ENCODE measurements at places on chromosomes 3 and 15.

GRCh38 chr3:160381470-160381869 is 17.6 kb downstream of the IFT80 start:
- no peak for DNase-seq

- DNase-seq = no peak
Observed at GRCh38 chr3:115581362-115582135, 41.8 kb upstream of the GAP43 start.

- no peak for DNase-seq
Observed at GRCh38 chr15:40114218-40114617, 5.5 kb upstream of the BMF start.

GRCh38 chr15:91224755-91225380 is 124.8 kb downstream of the SV2B start:
- DNase-seq = no peak

DNA sequence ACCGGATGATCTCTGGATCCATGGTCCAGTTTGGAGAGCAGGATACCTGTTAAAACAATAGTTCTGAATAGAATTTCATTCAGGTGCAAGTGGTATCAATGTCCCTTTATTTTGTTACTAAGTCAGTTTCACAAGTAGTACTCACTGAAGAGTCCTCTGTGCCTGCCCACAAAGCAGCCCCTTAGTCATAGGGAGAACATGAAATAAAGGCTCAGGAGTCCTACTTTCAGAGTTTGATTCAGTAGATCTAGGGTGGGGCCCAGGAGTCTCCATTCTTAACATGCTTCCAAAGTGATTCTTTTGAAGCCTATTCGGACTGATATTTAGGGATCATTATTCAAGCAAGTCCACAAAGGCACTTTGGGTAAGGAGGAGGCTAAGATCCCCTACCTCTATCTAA is 79.8 kb upstream of the ACKR4 start:
- DNase-seq = no peak

GRCh38 chr3:71579935-71580406 is 3.6 kb downstream of the FOXP1 start:
- DNase-seq = no peak

DNA sequence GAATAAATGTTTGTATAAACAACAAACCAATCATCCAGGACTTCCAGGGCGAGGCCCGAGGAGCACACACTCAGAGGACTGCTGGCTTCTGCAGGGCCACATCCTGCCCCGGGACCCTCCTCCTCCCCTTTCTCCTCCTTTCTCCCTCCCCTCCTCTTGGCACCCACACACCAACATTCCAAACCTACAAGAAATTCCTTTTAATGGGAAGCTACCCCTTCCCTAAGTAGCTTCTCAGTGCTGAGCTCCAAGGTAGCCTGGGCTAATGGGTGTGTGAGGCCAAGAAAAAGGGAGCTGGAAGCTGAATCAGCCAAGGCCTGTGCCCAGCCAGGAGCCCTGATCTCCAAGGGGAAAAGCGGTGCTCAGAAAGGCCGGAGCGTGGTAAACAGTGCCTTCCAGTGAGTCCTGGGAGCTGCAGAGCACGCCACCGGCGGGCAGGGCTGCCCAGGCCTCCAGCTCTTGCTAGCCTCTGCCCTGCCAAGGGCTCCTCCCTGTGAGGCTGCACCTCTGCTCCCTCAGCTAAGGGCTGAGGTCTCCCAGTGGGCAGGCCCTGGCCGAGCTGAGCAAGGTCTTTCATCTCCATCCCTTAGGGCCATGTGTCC is 3.9 kb downstream of the ITIH3 start:
- DNase-seq = no peak

GRCh38 chr3:185176750-185177359 is 24.0 kb upstream of the C3orf70 start:
- DNase-seq = no peak

DNA sequence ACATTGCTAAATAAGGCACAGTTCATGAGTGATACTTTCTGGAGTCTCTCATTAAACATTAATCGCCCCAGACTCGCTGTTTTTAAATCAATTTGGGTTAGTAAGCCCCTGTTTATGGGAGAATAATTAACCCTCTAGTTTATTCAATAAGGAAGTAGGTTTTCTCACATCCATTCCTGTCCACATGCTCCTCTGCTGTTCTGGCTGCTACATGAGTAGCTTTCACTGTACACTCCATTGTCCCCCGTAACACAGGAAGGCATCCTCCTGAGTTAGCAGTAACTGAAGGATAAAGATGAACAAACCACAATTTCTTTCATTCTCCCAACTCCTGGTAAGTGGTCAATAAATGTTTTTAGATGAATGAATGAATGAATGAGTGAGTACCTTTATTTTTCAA is 378.5 kb downstream of the DIPK2A start:
- DNase-seq = no peak

- DNase-seq = no peak
Observed at GRCh38 chr3:44992555-44993470, 16.8 kb downstream of the EXOSC7 start.

GRCh38 chr15:47577000-47577399 is 140.3 kb upstream of the SEMA6D start:
- DNase-seq = no peak

GRCh38 chr15:44584162-44584749 is 47.3 kb downstream of the EIF3J start:
- peak; percentile 58 for DNase-seq

GRCh38 chr3:131658115-131658514 is 155.3 kb upstream of the MRPL3 start:
- no peak for DNase-seq

DNA sequence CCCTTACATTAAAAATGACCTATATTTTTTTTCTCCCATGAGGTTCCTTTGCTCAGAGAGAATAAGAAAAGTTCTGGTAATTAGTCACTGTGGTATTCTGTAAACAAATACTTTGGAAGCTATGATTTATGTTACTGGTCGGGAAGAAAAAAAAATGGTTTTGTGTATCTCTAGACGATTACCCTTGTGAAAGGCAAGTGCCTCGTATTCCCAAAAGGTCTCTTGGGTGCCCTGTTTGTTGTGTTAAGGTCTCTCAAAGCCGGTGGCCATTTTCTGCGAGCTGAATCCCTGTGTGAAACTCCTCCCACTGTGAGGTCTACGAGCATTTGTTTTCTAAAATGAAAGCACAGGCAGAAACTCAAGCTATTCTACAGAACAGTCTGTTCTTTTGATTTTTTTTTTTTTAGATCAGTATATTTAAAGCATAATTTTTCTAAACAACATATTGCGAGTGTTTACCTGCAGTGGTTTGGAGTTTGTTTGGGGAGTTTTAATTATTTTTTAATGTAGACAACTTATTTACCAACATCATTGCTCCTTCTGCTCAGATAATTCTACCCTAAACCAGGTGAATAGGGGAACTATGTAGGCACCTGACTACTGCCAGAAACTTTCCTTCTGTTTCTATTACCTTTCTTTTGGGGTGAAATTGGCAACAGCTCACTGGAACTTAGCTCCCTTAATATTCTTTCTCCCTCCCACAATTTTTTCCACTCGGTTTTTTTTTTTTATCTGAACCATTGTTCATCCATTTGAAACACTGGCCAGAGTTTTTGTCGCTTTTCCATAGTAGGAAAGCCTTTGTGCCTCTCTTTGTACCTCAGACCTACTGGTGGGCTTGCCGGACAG is 44.0 kb downstream of the ZBTB38 start:
- peak; percentile 68 for DNase-seq

DNA sequence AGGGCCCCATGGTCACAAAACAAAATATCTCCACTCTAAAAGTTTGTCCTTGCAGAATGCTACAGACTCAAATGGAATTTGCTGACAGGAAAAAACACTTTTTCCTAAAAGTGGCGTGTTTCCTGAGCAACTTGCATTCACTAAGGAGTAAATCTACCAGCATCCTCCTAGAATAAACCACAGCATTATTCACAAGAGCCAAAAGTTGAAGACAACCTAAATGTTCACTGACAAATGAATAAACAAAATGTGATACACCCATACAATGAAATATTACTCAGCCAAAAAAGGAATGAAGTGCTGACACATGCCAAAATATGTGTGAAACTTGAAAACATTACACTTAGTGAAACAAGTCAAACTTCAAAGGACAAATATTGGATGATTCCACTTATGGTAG is 28.9 kb downstream of the ITGB5 start:
- no peak for DNase-seq

GRCh38 chr3:72786668-72787067 is 61.6 kb downstream of the SHQ1 start:
- DNase-seq = no peak

- DNase-seq = no peak
Observed at GRCh38 chr3:34070831-34071585, 272.6 kb downstream of the PDCD6IP start.

GRCh38 chr3:114848643-114849350 is 298.3 kb downstream of the ZBTB20 start:
- no peak for DNase-seq

DNA sequence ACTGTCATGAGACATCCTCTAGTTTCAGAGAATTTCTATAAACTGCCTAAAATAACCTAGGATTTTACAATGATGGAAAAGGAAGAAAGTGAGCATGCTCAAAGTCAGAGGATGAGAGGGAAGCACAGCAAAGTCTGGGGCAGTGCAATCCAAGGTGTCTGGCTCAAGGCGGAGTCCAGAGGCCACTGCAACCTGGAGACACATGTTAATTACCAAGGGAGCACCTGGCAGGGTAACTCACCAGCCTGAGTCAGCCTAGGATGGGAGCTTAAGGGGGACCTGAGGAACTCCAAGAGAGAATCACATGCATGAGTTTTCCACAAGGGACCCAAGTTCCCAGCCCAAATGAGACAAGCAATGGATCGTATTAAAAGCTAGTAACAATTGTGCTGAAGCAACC is 49.8 kb downstream of the PLD1 start:
- DNase-seq = no peak

DNA sequence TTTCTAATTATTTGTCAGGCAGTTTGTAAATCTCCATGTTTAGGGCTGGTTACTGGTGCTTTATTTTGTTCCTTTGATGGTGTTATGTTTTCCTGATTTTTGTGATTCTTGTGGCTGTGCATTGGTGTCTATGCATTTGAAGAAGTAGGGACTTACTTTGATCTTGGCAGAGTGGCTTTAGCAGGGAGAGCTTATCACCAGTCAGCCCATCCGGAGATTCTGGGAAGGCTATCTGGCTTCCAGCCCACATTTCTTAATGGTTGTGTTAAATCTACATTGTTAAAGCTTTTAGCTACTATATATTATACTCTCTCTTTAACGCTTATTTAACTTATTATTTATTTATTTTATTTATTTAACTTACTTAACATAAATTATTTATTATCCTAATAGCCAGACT is 35.1 kb downstream of the FBXL2 start:
- DNase-seq = no peak

DNA sequence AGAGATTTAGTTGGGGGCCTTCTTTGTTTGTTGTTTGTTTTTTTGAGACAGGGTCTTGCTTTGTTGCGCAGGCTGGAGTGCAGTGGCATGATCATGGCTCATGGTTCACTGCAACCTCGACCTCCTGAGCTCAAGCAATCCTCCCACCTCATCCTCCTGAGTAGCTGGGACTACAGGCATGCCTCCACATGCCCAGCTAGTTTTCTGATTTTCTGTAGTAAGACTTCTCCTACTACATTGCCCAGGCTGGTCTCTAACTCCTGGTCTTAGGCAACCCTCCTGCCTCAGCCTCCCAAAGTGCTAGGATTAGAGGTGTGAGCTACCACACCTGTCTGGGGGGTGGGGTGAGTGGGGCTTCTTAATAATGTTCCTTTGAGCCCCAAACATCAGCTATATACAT is 148.3 kb upstream of the ADAMTS9 start:
- no peak for DNase-seq

DNA sequence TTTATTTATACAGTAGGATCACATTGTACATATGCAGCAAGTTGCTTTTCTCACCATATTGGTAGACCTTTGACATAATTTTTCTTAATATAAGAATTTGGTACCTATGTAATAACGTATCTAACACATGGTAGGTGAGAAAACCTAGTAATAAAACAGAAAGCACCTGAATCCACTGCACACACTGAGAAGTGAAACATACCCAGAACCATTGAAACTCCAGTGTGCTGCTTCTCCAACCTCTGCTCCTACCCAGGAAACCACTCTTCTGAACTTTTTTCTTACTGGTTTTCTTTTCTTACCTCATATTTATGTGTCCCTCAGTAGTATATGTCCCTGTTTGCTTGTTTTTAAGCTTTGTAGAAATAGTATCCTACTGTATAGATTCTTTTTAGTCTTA is 293.0 kb downstream of the UBE2E2 start:
- DNase-seq = no peak

DNA sequence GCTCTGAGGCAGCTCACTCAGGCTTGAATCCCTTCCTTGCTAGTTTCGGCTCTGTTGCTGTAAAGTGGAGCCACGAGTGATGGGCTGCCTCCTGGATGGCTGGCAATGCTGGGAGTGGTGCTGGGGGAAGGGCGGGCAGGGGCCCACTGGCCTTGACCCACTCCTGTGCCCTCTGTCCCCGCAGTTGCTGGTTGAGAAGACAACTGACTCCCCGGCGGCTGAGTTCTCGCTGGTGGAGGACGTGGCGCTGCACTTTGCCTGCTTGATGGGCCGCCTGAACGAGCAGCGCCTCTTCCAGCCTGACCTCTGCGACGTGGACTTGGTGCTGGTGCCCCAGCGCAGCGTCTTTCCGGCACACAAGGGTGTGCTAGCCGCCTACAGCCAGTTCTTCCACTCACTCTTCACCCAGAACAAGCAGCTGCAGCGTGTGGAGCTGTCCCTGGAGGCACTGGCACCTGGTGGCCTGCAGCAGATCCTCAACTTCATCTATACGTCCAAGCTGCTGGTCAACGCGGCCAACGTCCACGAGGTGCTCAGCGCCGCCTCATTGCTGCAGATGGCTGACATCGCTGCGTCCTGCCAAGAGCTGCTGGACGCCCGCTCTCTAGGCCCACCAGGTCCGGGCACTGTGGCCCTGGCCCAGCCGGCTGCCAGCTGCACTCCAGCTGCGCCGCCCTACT is 4.7 kb downstream of the ZBTB47 start:
- no peak for DNase-seq

- no peak for DNase-seq
Observed at GRCh38 chr15:100642950-100643338, 40.6 kb downstream of the ASB7 start.

- no peak for DNase-seq
Observed at GRCh38 chr3:81249540-81250029, 511.9 kb downstream of the GBE1 start.

DNA sequence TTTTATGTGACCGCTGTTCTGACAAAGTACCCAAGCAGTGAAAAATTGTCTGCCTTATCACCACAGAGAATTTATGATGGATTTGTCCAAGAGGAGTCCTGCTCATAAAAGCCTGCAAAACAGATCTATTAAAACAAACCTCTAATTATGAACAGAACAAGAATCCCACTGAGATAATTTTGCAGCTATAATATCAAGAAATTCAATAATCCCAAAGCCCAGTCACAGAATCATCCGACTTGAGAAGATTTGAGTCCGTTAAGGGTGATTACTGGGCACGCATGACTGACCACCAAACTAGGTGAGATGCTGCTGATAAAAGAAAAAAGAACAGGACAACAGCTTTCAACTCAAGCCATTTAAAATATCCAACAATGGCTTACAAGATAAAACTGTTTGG is 231.0 kb upstream of the WNT5A start:
- no peak for DNase-seq

- DNase-seq = no peak
Observed at GRCh38 chr3:155241579-155241978, 51.9 kb downstream of the STRIT1 start.

Data from CD4-positive, alpha-beta T cell treated with Interleukin-6 at 100 ng/mL for 8 hours (primary cell).